ENCODE measurements at places on chromosomes 7 and 10.
A peak's percentile ranks its signal among the peaks of the same experiment; 100 is the strongest.

DNA sequence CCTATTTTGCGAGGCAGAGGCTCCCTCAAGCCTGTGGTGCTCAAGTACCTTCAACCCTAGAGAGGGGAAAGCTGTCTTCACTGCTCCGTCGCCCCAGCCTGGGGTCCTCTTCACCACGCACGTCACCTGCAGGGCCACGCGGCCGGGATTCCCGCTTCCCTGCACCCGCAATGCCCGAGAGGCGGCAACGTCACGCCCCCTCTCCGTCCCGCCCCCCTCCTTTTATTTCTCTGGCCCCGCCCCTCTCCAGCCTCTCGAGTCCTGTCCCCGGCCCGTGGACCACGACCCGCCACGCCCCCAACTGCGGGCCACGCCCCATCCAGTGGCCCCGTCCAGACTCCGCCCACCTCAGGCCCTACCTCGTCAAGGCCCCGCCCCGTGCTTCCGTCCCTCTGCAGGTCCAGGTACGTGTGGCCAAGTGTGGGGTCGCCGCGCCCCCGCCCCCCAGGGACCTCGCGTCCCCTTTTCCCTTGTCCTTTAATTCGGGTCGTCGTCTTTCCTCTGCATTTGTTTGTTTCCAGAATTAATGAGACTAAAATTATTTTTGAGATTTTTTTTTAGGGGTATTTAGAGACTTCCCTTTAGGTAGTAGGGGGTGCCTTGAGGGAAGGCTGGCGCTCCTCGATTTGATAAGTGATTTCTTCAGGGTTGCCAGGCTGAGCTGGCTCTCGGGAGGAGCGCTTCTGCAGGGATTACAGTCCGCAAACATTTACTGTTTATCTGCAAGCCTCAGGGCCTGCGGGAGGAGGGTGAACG is 69.8 kb upstream of the BAIAP2L1 start:
- DNase-seq, result no peak

- no peak for DNase-seq
Measured at GRCh38 chr10:102540023-102540422, 36.3 kb downstream of the SUFU start.

DNA sequence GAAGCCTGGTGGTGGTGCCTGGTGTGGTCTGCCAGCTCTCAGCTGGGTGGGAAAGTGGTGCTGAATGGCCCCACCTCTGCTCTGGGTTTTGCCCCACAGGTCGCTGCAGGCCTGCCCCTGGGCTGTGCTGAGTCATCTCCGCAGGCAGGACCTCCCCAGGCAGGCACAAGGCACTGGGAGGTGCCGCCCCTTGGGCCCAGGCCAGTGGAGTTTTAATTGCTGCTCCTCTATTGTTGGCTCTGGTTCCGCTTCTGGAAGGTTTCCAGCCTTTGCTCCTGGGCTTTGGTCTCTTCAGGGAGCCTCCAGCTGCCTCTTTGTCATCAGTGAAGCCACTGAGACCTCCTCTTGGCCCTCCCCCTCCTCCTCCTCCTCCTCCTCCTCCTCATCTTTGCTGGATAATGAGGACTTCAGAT is 180.3 kb upstream of the GRB10 start:
- DNase-seq, result no peak

- DNase-seq, result no peak
Measured at GRCh38 chr10:53382543-53382942, 610.0 kb upstream of the MBL2 start.

- DNase-seq, result peak; percentile 66
Measured at GRCh38 chr7:94655848-94656657, at the start of gene SGCE. Gene SGCE, minus strand, starts transcription at chr7:94656133. Its CDS starts 35 bp downstream, at chr7:94656098.
